T-cell (primary cell): ENCODE measurements at places on chromosomes 12 and 14. TPM values are rescaled to one million over a fixed set of nuclear protein-coding genes. Genes with fewer than 3 reads are reported as not detected.

GRCh38 chr14:73761618-73762355 is 47.6 kb upstream of the PNMA1 start:
- DNase-seq, result no peak
- H3K4me3 ChIP-seq, result peak overlapping the region; percentile 11
- peaks cover 26% of the 10 kb centered on the region for H3K4me1 ChIP-seq
- H3K27me3 ChIP-seq, result no peaks in the 10 kb centered on the region
- H3K27ac ChIP-seq, result peak overlapping the region; percentile 90

- no peak for DNase-seq
- H3K4me1 ChIP-seq, result peaks cover 13% of the 10 kb centered on the region
- H3K27ac ChIP-seq, result no peak overlapping the region
- no peak overlapping the region for H3K4me3 ChIP-seq
- peaks cover 36% of the 10 kb centered on the region for H3K36me3 ChIP-seq
- H3K27me3 ChIP-seq, result no peaks in the 10 kb centered on the region
Observed at GRCh38 chr14:68908803-68909202, 70.3 kb downstream of the ACTN1 start.

VSX2 gene
- total RNA-seq, result not detected

GRCh38 chr14:94394025-94394493 is 5.7 kb upstream of the SERPINA1 start:
- H3K27ac ChIP-seq, result no peak overlapping the region
- no peaks in the 10 kb centered on the region for H3K4me1 ChIP-seq
- H3K4me3 ChIP-seq, result no peak overlapping the region

GALNT8 gene
- 0.95 TPM for total RNA-seq

DNA sequence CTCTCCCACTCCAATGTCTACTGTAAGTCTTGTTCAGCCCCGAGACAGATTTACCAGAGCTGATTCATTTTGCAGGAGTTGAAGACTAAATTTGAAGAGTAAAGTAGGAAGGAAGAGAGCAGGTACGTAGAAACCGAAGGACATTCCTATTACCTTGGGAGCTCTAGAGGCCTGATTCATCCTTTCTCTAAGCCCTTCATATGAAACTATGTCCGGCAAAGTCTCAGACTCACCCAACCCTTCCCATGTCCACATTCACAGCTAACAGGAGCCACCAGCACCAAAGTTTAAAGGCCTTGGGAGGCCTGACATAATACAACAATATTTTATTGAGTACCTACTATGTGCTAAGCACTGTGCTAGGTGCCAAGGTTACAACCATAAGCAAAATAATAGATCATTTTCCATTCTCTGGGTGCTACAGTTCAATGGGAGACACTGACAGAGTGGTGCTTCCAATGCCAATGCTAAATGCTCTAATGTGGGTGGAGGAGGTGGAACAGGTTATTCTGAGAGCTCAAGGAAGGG is 86.6 kb downstream of the PHLDA1 start:
- peak overlapping the region; percentile 72 for H3K27ac ChIP-seq
- no peaks in the 10 kb centered on the region for H3K36me3 ChIP-seq
- no peak overlapping the region for H3K4me3 ChIP-seq
- H3K27me3 ChIP-seq, result no peaks in the 10 kb centered on the region
- peaks cover 7% of the 10 kb centered on the region for H3K4me1 ChIP-seq

ITPR2 gene
- 39.2 TPM for total RNA-seq

DNA sequence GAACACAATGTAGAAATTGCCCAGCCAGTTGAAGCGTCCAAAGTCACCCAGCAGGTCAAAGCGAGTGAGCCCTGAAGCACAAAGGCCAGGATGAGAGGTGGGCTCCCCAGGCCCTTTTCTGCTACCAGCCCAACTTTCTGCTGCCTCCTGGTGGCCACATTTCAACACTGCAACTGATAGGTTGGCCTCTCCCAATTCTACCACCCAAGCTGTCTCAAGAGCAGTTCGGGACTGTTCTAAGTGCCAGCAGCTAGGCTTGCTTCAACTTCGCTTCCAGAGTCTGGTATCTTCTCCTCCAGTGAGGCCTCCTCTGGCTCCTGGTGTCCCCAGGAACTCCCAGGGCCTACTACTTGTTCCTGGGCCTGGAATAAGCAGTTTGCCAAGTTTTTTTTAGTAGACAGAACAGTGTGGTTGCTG is 3.4 kb upstream of the DHH start:
- H3K4me3 ChIP-seq, result no peak overlapping the region
- H3K4me1 ChIP-seq, result no peaks in the 10 kb centered on the region
- DNase-seq, result peak; percentile 59
- H3K27me3 ChIP-seq, result peaks cover 20% of the 10 kb centered on the region

DNA sequence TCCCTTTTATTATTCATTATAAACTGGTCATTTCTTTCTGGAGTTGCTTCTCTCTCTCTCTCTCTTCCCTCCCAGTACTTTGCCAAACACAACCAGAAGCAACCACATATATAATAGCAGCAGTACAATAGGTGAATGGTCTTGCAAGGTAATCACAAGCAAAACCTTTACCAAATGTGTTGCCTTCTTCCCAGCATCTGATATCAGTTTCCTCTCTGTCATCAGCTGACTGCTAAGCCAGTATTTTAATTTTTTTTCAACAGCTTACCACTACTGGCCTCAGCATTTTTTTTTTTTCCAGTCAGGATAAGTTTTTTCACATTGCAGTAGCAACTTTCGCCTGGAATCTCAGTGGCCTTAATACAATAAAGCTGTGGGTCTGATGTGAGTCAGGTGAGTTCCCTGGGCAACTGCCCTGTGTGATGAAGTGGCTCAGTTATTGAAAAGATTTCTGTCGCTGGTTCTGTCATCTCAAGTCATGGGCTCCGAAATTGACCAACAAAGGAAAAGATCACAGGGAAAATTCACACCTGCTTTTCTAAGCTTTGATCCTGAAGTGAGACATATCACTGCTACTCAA is 282.5 kb upstream of the AMIGO2 start:
- peak overlapping the region; percentile 97 for H3K27ac ChIP-seq
- DNase-seq, result no peak
- no peak overlapping the region for H3K4me3 ChIP-seq
- H3K4me1 ChIP-seq, result peaks cover 59% of the 10 kb centered on the region
- H3K36me3 ChIP-seq, result no peaks in the 10 kb centered on the region
- H3K27me3 ChIP-seq, result no peaks in the 10 kb centered on the region

DNA sequence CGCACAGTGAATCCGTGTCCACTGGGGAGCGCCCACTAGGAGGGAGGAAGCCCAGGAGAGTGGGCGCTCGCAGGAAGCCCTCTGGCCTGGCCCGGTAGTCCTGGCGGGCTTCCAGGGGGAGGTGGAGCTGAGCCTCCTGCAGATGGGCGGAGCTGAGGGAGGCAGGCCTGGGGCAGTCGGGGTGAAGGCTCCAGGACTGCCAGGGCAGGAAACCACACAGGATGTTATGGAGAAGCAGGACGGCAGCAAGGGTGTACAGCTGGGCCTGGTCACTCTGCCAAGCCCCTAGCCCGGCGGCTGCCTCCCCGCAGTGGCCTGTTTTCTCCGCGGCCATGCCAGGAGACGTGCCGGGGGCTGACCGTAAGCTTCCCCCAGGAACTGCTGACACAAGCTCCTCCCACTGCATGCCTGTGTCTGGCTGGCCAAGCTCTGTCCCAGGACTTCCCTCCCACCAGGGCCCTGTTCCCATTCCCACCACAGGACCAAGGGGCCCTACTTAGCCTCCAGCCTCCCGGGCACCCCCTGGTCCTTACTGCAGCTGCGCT is 143.4 kb upstream of the C14orf180 start:
- H3K27ac ChIP-seq, result no peak overlapping the region
- H3K4me3 ChIP-seq, result no peak overlapping the region
- H3K36me3 ChIP-seq, result no peaks in the 10 kb centered on the region
- peaks cover 10% of the 10 kb centered on the region for H3K4me1 ChIP-seq
- DNase-seq, result no peak
- H3K27me3 ChIP-seq, result no peaks in the 10 kb centered on the region

TUBA1B gene
- 216 TPM for total RNA-seq

DNA sequence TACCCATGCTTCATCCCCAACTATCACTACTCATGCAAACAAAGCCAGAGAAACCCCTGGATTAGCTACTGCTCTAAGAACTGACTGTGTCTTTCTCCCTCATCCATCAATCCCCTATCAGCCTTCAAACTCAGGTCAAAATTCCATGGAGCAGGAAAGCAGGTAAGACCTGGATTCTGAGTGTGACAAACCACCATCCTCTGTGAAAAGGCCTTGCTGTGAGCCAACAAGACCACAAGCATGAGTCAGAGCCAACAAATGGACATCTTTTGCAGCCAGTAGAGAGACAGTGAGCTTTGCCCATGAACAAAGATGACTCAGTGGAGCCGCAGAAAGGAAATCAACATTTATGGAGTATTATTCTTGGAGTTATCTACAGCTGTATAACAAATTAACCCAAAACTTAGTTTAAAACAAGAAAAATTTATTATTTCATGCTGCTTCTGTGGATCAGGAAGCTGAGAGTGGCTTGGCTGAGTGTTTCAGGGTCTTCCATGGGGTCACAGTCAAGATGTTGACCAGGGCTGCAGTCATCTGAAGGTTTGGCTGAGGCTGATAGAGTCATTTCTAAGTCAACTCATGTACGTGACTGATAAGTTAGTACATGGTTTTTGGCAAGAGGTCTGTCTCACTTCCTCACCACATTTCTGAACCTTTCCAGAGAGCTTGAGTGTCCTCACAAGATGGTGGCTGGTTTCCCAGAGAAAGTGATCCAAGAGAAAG is 61.1 kb downstream of the PITPNM2 start:
- H3K27ac ChIP-seq, result no peak overlapping the region
- no peaks in the 10 kb centered on the region for H3K36me3 ChIP-seq
- no peaks in the 10 kb centered on the region for H3K27me3 ChIP-seq
- DNase-seq, result no peak
